ENCODE measurements at places on chromosomes 12 and 14.

GRCh38 chr14:104370256-104370870, 209.2 kb upstream of the C14orf180 start:
- DNase-seq, result no peak

DNA sequence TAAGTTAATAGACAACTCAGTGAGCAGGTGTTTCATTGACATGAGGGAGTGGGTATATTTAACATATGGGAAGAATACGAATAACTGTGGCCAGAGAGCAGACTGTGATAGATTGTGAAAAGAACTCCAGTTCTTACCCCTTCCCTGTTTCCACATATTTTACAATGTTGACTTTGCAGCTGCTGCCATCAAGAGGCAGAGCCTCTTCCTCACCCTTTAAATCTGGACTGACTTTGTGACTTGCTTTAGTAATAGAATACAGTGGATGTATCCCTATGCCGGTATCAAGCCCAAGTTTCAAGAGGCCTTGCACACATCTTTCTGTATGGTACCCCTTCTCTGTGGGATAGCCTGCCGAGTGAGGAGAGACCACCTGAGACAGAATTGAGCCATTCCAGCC, 356.7 kb downstream of the ETNK1 start:
- DNase-seq, result no peak

DNA sequence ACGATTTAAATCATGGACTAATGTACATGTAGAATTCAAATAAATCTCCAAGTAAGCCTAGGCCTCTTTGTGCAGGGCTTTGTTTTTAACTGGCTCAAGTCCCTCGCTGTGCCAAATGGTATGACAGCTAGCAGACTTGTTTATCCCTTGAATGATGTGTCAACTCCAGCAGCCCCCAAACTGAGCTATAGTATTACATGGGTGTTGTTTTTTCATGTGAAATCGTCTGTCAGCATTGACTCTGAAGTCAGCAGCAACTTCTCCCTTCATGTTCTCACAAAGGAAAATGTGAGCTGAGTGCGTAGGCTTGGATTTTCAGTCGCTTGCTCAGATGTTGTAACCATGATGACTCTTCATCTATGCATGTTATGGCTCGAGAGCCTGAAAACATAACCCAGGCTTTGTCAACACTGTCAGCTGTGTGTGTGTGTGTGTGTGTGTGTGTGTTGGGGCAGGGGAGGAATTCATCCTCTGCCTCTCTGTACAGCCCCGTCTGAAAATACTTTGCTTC, 73.3 kb downstream of the PTHLH start:
- no peak for DNase-seq

GRCh38 chr12:66648033-66648735, 30.7 kb downstream of the GRIP1 start:
- no peak for DNase-seq

DNA sequence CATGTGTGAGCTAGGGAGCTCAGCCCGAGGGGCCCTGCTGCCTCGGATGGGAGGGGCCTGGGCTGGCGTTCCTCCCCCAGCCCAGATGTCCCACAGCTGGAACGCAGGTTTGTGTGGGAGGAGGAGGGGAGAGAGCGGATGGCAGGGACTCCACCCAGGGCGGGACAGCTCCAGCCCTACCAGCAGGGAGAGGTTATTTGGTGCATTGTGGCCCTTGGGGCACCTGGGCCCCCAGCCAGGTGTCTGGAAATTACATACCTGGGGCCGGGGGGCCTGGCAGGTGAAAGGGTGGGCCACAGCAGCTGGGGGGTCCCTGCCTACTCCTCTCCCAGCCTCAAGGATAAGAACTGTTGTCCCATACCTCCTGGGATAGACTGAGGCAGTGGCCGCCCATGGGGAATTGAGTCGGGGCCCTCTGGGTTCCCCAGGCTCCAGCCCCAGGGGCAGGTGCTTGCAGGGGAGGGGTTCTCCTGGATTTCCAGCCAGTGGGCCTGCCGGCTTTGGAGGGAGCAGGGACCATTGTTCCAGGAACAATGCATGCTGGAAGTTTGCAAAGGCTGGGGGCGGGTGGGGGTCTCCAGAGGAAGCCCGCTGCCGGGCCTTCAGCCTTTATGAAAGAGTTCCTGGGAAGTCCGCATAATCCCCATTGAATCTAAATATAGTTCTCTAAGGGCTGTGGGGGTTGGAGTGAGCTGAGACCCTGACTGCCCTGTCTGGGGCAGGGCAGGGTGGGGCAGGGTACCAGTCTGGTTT, 1.2 kb downstream of the KIF26A start:
- no peak for DNase-seq

DNA sequence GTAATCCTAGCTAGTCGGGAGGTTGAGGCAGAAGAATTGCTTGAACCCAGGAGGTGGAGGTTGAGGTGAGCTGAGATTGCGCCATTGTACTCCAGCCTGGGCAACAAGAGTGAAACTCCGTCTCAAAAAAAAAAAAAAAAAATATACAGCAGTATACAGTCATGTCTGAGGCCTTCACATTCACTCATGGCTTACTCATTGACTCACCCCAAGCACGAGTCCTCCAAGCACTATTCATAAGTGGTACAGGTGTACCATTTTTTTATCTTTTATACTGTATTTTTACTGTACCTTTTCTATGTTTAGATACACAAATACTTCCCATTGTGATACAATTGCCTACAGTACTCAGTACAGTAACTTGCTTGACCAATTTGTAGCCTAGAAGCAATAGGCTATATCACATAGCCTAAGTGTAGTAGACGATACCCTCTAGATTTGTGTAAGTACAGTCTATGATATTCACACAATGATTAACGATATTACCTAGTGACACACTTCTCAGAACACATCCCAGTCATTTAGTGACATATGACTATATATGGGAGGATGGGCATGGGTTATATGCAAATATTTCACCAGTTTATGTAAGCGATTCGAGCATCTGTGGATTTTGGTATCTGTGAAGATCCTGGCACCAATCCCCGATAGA, 12.2 kb downstream of the LLPH start:
- no peak for DNase-seq

DNA sequence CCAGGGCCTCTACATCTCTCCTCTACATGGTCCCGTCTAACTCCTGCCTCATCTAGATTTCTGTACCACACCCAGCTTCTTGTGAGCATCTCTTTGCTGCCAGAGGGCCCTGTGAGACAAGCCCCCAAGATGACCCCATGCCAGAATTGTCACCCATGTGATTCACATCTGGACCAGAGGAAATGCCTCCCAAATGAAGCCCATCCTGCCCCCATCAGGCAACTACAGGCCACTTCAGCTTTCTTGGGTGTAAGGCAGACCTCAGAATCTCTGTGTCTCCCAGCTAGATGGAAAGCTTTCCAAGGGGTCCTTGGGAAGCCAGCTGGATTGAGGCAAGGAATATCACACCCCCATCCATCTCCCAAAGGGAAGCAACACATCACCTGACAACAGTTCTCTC, 9.3 kb upstream of the OAS3 start:
- DNase-seq, result no peak

GRCh38 chr12:2779281-2779680, 15.5 kb upstream of the FKBP4 start:
- no peak for DNase-seq

DNA sequence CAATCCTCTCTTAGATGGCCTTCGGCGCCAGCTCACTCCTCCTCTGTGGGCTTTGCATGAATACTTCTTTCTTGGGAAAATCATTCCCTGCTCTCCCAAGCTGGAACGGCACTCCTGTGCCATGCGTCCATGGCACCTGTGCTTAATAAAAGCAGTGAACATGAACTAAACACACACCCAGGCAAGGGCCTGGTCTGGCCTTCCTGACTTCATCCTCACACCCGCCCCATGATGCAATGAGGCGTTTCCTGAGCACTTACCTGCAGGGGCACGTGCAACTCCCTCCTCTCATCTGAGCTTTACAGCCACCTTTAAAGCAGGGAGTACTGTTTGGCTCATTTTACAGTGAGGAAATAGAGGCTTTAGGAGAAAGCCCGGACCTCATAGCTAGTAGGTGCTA, 219.8 kb downstream of the SLC41A2 start:
- no peak for DNase-seq

- DNase-seq, result no peak
These were observed 19.7 kb downstream of the MARK3 start for GRCh38 chr14:103404920-103405319.
